ENCODE measurements at places on chromosomes 12 and 14. TPM values are rescaled to one million over a fixed set of nuclear protein-coding genes. Genes with fewer than 3 reads are reported as not detected.
A peak's percentile ranks its signal among the peaks of the same experiment; 100 is the strongest.

DNA sequence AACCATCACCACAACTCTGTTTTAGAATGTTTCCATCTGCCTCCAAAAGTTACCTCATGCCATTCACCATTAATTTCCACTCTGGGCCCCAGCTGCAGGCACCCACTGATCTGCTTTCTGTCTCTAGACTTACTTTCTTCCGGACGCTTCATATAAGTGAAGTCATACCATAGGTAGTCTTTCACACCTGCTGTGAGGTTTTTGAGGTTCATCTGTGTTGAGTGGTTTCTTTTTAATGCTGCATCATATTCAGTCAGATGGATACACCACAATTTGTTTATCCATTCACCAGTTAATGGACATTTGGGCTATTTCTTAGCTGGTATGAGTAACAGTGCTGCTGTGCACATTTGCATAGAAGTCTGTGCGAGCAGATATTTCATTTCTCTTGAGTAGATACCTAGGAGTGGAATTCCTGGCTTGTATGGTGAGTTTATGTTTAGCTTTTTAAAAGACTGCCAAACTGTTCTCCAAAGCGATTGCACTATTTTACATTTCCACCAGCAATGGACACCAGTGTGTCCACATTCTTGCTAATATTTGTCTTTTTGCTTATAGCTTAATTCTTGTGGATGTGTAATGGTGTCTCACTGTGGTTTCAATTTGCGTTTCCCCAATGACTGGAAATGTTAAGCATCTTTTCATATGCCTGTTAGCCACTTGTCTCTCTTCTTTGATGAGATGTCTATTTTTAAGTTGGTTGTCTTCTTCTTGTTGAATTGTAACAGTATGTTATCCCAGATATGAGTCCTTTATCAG is 48.3 kb downstream of the ZFYVE21 start:
- no peak for DNase-seq

DNA sequence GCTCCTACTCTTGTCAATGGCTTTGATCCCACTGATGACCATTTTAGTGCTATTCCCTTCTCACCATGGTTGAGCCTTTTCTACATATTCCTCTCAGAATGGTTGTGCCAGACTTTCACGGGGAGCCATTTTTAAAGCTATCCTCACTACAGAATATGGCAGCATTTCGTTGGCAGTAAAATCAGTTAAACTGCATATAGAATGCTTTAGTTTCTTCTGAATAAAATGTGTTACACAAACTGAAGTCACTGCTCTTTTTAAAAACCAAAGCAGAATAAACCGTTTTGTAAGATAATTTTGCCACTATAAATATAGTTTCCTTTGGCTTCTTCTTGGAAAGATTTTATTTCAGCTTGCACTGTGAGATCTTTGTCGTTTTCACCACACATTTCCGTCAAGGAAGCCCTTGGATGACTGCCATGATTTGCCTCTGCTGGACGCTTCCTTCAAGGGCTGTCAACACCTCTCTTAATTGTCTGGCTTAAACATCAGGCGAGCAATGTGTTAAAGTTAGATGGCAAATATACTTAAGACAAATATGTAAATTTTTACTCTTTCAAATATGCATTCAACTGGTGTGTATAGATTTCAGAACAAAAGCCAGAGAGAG is 624.2 kb downstream of the DIO2 start:
- DNase-seq: no peak

DNA sequence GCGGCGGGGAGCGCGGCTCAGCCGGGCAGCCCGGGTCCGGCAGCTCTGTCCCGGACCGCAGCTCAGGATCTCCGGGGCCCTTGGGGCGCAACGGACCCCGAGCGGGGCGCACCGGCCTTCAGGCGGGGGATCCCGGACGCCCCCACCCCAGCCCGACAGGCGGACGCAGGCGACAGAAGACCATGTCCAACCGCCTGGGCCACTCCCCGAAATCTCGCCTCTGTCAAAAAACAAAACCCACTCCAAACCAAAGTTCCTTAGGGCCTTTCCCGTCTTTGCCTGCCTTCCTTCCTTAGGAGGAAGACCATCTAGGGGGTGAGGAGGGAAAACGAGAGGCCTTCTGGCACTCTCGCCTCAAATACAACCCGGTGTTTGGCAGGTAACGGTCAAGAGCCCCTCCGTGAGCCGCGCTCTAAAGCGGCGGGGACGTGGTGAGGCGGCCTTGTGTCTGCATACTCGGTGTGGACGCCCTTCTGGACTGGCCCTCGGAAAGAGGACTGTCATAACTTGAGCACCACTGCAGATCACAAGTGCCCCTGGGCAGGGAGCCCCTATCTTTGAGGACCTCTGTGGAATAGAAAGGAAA is 604 bp downstream of the HCFC2 start:
- no peak for DNase-seq

EFS gene
- total RNA-seq: 46.6 TPM

EML5 gene
- 2.1 TPM for total RNA-seq

GRCh38 chr14:103302966-103303365 is 31.1 kb upstream of the EIF5 start:
- no peak for DNase-seq

KRT77 gene
- total RNA-seq: not detected

GRCh38 chr12:39037115-39037514 is 131.7 kb upstream of the CPNE8 start:
- no peak for DNase-seq

GRCh38 chr14:30874120-30874998 is at the start of gene COCH:
TSS of gene COCH (plus strand) at chr14:30874559. CDS start at chr14:30874939, 380 bp downstream.
- peak; percentile 58 for DNase-seq

KERA gene
- total RNA-seq: 0.18 TPM

DNA sequence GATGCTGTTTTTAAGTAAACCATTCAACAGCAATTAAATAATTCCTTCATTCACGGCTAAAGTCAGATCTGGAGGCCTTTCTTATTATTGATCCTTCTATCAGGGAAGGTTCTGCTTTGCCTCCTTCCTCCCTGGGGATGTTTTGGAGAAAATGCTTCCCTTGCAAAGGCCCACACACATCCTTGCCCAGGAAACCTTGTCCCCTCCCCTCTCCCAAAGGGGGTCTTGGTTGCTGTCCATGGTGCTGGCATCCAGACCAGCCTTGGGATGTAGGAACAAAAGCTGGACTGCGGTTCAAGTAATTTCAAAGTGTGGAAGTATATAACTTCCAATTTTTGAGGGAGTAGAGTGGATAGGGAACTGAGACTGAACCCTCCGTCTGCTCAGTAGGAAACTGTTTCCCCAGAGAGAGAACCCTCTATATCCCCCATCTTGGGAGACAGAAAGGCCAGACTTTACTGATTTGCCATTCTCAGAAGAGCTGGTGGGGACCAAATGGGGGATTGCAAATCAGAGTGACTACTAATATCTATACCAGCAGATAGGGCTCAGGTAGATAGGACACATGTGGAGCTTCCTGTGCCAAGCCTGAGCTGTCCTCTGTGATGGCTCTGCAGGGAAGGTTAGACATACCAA is 5.6 kb downstream of the MARCHF9 start:
- DNase-seq: no peak

TMEM30B gene
- total RNA-seq: 50.1 TPM

HELB gene
- total RNA-seq: 8.7 TPM

GRCh38 chr14:81535396-81536164 is 1.9 kb upstream of the SEL1L start:
- no peak for DNase-seq

GRCh38 chr12:84463741-84464495 is 448.7 kb downstream of the SLC6A15 start:
- no peak for DNase-seq

DNA sequence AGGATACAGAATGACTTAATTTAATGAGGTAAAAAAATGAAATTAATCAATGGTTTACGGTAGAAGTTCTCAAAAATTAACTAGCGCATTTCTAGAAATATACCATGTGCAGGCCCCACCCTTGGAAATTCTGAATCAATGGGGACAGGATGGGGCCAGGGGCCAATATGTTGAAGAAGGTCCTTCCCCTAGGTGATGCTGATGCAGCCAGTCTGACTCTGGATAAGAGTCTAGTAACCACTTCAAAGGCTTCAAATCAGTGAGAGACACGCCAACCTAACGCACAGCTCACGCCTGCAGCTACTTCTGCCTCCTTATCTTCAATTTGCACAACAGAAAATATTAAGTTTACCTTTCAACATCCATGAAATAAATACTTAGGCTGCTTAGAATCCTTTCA is 14.9 kb downstream of the GIT2 start:
- DNase-seq: no peak

GRCh38 chr14:74437496-74438053 is 11.6 kb upstream of the SYNDIG1L start:
- DNase-seq: no peak

GRCh38 chr14:87678624-87679023 is 314.4 kb downstream of the GALC start:
- no peak for DNase-seq

GRCh38 chr12:128381541-128381940 is 114.6 kb downstream of the TMEM132C start:
- no peak for DNase-seq

BEST3 gene
- not detected for total RNA-seq

- no peak for DNase-seq
Observed at GRCh38 chr12:100229036-100229635, 28.5 kb downstream of the ACTR6 start.

LRRC10 gene
- total RNA-seq: not detected

RASSF8 gene
- total RNA-seq: 132 TPM

GYS2 gene
- 0.27 TPM for total RNA-seq

All from sciatic nerve (tissue), 2 donors.